C1 segment of cervical spinal cord (tissue), 14 donors: ENCODE measurements at places on chromosomes 6 and 20.

DNA sequence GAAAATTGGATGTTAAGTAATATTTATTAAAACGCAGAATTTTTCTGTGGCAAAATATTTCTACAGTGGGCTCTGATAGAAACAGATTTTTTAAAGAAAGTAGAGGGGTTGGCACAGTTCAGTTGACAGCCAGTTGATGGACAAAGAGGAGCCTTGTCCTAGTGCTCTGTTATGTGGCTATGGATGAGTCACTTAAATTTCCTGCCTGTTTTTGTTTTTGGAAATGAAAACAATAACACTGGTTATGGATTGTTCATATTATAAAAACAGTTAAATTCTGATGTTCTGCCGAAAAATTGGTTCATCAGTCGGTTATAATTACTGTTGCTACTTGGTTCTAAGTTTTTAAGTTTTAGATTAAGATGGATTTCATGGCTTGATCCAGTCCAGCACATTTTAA, 42.8 kb downstream of the MYO6 start:
- no peak for DNase-seq

GRCh38 chr6:138622967-138623366, 123.7 kb upstream of the NHSL1 start:
- no peak for DNase-seq

- DNase-seq: no peak
These were observed 313.9 kb upstream of the RNF24 start for GRCh38 chr20:4329232-4329631.

DNA sequence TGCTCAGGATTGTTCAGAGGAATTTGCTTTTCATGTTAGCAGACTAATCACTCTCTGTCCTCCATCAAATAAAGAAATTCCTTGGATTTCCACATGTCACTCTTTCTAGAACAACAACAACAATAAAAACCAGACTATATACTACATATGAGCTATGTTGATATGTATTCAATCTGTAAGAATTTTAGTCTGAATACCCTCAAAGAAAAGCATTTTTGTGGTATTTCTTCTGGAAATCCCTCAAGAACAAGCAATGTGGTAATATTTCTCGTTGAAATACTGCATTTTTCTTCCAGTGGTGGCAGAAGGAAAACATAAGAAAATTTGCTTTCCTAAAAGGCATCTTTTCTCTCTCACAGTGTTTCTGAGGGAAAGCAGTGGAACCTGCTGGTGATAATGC, 312.6 kb upstream of the RSPO3 start:
- DNase-seq: no peak

GRCh38 chr6:71510057-71510713, 221.6 kb downstream of the OGFRL1 start:
- DNase-seq: no peak

DNA sequence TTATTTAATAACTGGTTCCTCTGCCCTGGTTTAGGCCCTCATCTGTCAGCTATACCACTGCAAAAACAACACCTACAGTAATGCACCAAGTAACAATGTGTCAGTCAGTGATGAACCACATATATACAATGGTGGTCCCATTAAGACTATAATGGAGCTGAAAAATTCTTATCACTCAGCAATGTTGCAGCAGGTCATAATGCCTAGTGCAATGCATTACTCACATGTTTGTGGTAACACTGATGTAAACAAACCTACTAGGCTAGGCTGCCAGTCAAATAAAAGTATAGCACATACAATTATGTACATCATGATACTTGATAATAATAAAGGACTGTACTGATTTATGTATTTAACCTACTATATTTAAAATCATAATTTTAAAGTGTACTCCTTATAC, 31.3 kb downstream of the RARS2 start:
- no peak for DNase-seq

GRCh38 chr20:32191422-32191821, 16.1 kb downstream of the PLAGL2 start:
- DNase-seq: no peak

- DNase-seq: no peak
These were observed 22.6 kb downstream of the NEDD9 start for GRCh38 chr6:11209906-11210305.
